Fibroblast of skin of left biceps (primary cell): ENCODE measurements at places on chromosomes 2 and 18.
A peak's percentile ranks its signal among the peaks of the same experiment; 100 is the strongest.

DNA sequence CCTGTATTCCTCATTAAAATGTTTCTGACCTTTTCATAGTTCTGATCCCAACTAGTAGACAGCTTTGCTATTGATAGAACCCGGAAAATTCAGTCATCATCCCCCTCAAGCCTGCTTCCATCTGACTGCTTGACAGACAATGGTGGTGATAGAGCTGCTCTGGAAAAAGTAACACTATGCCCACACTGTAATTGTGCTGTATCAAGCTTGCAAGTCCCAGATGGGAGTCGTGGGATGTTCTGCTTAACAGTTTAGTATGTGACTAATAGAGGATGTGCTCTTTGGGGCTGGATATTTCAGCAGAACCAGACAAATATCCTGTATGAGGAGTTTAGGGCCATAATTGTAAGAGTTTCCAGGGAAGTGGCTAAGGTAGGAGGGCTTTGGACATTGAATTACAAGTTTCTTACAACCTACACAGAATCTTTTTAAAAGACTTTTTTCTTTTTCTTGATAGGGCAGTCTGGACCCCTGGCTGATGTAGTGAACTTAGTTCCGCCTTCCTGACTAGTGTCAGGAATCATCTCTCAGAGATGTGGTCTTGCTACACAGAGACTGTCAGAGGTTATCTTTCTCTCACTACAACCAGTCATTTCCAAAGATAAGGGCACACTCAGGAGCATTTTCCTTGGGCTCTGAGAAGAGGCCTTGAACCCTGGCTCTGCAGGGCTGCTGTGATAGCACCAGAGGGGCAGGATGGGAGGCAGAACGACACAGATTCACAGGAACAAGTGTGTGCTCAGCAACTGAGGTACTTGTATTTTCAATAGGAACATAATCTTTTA lies 158.0 kb upstream of the RBMS1 start:
- no peak for DNase-seq

DNA sequence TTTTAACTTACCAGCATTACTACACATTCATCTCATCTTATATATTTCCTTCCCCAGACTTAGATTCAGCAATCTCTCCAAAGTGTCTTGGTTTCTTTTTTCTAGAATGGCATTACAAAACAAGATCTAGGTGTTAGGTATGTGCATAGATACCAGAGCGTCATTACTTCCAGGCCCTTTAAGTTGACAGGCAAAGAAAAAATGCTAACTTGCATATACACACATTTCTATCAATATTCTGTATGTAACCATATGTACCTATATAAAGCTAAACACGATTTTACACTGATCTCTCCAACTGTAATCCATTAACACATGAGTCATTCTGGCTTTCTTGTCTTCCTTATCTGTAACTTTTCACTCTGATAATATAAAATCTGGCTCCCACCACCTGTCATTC lies 503.8 kb upstream of the NRXN1 start:
- DNase-seq, result no peak

- no peak for DNase-seq
These were observed 3.3 kb downstream of the GAD1 start for GRCh38 chr2:170819680-170820664.

DNA sequence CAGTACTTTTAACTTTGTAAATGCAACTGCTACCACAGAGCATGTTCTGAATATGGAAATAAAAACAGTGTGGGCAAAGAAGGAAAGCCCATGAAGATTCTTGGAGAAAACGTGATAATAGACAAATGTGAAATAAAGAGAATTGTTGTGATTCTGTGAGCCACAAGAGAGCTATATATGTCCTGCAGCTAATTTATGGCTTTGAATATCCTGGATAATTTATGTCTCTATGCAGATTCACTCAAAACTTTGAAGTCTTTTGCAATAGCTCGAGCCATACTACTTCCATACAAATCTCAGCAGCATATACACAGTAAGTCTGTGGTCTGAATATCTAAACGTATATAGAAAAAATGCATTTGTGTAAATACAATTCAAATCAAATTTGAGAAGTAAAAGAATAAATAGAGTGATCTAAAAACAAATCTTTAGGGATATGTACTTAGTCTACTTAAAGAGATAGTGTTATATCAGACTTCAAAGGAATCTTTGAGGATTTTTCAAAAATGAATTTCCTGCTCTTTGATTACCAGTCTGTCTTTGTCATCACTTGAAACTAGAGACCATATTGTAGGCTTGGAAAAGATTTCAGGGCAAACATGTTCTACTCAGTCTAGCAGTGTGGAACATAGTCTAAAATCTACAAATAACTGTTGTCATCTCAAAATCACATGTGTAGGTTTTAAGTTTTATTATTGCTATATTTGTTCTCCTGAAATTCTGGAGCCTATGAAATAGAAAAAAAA lies 107.1 kb downstream of the CSRNP3 start:
- DNase-seq, result peak; percentile 10
